ENCODE measurements at places on chromosomes 13 and 19. TPM values are rescaled to one million over a fixed set of nuclear protein-coding genes. Genes with fewer than 3 reads are reported as not detected.

The LHB gene
- total RNA-seq = 0.34 TPM

The CLDN10 gene
- not detected for total RNA-seq

The FLT1 gene
- total RNA-seq = 1.6 TPM

The LILRB4 gene
- total RNA-seq = not detected

The FXYD1 gene
- not detected for total RNA-seq

The LPAR6 gene
- total RNA-seq = 6.8 TPM

The C19orf25 gene
- 29.3 TPM for total RNA-seq

The ATP4A gene
- total RNA-seq = not detected

The SLC25A41 gene
- not detected for total RNA-seq

The SLC15A1 gene
- total RNA-seq = not detected
